ENCODE measurements at places on chromosomes 11 and 22.

GRCh38 chr22:30305519-30305905 lies 16.2 kb upstream of the CASTOR1 start:
- no peak for DNase-seq

DNA sequence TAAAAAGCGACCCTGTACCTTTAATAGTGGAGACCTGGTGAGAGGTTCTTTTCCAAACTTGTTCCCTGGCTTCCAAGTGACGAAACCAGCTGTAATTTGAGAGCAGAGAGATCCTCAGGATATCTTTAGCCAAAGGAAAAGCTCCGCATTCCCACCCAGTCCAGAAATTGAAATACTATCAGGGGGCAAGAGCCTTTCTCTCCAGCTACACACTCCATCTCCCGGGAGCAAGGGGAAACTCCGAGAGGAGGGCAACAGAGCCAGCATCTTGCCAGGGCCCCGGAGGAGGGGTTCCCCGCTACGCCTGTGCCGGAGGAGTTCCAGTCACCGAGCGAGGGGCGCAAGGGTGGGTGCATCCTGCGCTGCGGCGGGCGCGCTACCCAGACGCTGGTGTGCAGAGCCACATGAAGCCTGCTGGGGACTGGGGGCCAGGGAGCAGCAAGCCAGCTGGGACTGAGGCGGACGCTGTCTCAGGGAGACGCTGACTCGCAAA lies at the start of gene FIBIN:
Gene FIBIN (plus strand): TSS at position 148 of the 493 bp plus-strand sequence. CDS start 415 bp downstream, outside the sequence.
- no peak for DNase-seq

GRCh38 chr11:2092956-2093412 lies 46.2 kb downstream of the IGF2 start:
- DNase-seq = no peak

DNA sequence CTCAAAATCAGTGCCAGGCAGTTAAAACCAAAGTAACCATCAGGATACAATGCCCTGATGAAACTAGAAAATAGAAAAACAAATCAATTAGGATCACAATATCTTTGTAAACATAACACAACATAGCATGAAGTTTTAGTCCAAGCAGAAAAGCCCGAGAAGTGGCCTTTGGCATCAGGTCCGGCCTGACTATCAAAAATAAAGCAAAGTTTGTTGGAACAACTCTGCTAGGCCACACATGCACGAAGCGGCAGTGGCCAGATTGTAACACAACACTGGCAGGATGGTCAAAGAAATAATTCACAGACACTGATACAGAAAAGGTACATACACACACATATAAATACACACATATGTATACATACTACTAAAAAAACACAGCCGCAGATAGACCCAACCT lies 26.9 kb downstream of the CDON start:
- no peak for DNase-seq

GRCh38 chr11:111541254-111542061 lies 938 bp downstream of the LAYN start:
- no peak for DNase-seq

- peak; percentile 75 for DNase-seq
Observed at GRCh38 chr22:37633625-37634416, 5.6 kb upstream of the SH3BP1 start.

DNA sequence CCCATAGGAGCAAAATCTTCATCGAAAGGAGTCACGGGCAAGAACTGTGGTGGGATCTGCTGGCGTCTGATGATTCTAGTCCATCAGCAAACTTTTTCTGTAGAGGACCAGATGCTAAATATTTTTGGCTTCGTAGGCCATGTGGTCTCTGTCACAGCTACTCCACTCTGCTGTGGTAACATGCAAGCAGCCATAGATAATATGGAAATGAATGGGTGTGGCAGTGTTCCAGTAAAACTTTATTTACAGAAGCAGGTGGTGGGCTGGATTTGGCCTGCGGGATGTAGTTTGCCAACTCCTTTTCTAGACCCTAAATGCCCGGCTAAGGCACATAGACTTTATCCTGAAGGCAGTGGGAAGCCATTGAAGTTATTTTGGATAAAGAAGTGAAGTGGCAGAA lies 32.9 kb downstream of the BMAL1 start:
- DNase-seq = no peak

DNA sequence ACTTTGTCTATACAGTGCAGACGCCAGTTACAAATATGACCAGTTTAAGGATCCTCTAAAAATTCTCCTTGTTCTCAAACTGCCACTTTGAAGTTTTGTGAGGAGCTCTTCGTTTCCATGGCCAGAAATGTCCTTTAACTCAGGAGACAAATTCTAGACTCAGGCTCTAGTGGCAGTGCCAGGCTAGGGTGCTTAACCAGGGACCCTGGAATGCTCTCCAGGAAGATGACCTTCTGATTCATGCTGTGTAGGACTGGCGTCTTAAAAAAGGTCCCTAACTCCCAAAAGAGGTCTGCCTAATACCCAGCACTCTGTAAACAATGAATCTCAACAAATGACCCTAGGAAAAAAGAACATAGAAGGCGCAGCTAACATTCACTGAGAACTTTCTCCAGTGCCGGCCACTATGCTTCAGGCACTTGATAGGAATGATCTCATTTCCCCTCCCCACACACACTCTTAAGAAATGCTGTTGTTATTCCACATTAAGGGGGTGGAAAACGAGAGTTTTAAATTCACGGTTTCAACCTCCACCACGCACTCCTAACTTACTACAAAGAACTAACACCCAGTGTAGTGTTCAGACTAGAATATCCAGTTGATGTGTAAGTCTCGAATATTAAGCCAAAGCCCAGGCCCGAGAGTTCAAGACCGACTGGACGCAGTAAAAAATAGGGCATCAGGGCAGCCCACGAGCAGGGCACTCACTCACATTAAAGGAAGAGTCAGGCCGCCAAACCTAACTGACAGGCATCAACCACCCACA lies 747 bp downstream of the NXF1 start:
- no peak for DNase-seq

DNA sequence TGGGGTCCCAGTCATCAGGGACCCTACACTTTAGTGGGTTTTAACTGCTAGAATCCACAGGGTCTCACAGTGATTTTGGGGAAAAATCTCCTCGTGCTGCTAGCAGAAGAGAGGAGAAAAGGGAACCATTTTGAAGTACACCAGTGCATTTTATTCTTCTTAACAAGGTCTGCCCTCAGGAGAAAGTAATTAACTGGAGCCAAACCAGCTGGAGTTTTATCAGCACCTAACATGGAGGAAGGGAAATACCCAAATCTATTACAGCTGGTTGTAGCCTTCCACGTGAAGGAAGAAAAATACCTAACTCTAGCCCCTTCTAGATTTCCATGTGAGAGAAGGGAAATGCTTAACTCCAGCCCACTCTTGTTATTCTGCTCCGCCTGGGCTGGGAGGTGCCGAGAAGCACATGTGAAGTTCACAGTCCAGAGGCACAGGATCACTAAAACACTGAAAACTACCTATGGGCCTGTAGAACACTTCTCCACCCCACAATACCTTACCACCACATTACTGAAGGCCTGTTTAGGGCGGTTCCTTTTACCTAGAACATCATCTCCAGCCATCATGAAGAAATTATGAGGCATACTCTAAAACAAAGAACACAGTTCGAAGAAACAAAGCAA lies 31.3 kb upstream of the TEAD1 start:
- DNase-seq = no peak

DNA sequence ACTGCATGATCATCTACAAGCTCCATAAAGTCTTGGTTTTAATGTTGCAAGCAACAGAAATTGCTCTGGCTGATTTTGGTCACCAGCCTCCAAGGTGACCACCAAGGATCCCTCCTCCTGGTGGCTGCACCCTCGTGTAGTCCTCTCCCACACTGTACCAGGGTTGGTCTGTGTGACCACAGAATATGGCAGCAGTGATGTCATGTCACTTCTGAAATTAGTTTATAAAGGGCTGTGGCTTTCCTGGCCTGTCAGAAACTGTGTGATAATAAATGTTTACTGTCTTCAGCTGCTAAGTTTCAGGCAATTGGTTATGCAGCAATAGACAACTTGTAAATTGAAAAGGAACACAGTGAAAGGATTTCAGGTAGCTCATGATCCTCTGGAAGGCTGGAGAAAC lies 5.3 kb upstream of the PRDM11 start:
- no peak for DNase-seq

GRCh38 chr22:32352681-32353080 lies 5.0 kb upstream of the RFPL3 start:
- DNase-seq = no peak

DNA sequence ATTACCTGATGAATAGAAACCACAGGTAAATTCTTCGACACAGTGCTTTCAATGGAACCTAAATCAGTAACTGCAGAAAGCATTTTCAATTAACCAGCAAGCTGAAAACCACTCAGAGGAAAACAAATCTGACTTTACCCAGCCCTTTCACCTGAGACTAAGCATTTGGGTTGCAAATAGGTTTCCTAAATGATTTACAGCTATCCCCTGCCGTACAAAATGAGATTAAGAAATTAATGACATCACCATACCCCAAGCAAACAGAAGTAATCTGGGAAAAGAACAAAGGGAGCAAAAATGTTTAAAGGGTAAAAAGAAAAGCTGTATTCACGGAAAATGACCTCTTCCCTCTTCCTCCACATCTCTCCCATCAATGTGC lies 584 bp downstream of the NOX4 start:
- DNase-seq = no peak

DNA sequence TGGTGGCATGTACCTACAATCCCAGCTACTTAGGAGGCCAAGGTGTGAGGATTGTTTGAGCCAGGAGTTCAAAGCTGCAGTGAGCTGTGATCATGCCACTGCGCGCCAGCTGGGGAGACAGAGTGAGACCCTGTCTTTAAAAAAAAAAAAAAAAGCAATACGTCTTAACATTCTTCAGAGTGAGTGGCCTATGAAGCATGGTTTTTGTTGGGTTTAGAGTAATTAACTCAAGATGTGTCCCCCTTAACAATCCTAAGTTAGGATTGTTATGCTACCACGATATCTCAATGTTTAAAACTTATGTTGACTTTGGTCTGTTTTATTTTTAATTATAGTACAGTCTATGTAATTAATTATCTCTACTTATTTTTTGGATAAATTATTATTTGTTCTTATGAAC lies 156.1 kb downstream of the HIPK3 start:
- no peak for DNase-seq

GRCh38 chr11:98965775-98966174 lies 55.0 kb upstream of the CNTN5 start:
- no peak for DNase-seq

DNA sequence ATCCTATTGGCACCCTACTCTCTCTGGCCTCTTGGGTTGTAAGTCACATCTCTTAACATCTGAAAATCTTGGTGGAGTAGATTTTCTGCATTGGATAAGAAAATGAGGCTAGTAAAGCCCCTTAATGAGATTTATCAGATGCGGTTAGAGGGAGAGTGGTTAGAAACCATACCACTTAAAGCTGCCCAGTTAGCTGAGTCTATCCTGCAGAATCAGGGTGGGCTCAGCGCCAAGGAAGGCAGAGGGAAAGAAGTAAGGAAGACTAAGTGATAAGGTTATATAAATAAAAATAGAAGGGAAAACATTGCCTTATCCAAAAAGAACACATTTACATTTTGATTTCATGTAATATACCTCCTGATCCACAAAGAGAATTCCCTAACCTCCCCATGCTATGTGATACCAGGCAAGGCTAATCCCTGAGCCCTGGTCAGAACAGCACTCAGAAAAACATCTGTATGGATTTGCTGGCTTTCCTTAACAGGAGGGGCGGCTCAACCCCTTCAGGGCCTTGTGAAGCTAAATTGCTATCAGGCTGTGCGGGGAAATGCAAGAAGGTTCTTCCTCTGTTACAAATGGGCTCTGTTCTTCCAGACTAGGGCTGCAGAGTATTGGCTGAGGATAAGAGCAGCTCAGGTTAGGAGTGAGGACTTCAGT lies 101.7 kb downstream of the SNX19 start:
- no peak for DNase-seq

- DNase-seq = peak; percentile 53
Observed at GRCh38 chr11:60899046-60899936, 7.1 kb downstream of the PRPF19 start.

DNA sequence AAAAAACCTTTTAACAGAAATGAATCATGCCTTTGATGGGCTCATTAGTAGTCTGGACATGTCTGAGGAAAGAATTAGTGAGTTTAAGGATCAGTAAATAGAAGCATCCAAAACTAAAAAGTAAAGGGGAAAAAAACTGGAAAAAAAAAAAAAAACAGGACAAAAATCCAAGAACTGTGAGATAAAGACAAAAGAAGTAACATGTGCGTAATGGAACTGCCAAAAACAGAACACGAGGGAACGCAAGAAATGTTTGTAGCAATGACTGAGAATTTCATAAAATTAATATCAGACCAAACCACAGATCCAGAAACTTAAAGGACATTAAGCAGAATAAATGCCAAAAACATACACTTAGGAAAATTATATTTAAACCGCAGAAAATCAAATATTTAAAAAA lies 77.4 kb downstream of the MS4A13 start:
- DNase-seq = no peak

DNA sequence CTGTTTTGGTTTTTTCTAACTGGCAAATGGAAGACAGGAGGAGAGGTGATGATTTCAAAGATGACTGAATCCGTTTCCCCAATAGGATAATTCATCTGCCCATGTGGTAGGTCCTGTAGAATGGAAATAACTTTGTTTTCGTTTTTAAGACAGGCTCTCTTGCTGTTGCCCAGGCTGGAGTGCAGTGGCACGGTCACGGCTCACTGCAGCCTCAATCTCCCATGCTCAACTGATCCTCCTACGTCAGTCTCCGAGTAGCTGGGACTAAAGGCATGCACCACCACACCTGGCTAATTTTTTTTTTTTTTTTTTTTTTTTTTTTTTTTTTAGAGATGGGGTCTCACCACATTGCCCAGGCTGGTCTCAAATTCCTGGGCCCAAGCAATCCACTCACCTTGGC lies 77.4 kb upstream of the BIRC3 start:
- no peak for DNase-seq

GRCh38 chr22:41401781-41402648 lies 20.3 kb downstream of the TEF start:
- peak; percentile 84 for DNase-seq

DNA sequence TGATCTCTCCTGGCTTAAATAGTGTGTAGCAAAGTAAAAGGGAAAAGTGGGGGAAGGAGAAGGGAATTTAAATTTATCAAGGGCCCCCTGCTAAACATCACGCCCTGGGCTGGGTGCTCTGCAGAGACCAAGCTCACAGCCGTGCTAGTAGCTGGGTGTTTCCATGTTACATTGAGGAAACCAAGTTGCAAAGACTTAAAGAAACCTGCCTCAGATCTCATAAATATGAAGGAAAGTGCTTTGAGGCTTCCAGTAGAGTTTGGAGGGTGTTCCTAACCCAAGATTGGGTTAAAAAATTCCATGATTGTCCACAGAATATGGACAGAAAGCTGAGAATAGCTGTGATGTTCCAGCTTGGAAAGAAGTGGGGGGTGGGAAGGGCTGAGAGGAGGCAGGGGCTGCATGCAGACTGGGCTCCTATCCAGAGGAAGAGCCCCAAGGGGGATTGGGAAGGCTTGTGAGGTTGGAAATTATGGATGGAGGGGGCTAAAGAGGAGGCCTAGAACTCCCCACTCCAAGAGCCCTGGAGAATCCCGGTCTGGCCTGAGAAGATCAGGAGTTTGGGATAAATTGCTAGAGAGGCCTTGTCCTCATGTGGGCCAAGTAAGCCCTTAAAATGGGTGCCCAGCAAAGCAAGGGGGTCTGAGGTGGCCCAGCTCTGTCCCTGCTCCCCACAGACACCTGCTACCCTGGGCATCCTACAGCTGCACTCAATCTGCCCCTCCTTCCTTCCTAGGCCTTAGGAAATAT lies 25.0 kb upstream of the OAF start:
- DNase-seq = no peak

All from hippocampal formation (tissue), 2 donors.